ENCODE measurements at places on chromosomes 13 and 19.

DNA sequence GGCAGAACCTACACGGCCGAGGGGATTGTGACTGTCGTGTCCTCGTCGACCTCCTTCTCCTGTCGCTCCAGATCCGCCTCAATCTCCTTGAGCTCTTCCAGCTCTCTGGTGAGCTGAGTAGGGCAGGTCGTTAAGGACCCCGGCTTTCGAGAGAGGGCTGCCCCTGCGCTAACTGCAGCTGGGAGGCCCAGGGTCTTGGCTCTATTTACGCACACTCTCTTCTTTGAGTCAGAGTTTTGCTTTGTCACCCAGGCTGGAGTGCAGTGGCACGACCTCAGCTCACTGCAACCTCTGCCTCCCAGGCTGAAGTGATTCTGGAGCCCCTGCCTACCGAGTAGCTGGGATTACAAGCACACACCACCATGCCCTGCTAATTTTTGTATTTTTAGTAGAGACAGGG, 7.6 kb downstream of the SPC24 start:
- no peak for DNase-seq

DNA sequence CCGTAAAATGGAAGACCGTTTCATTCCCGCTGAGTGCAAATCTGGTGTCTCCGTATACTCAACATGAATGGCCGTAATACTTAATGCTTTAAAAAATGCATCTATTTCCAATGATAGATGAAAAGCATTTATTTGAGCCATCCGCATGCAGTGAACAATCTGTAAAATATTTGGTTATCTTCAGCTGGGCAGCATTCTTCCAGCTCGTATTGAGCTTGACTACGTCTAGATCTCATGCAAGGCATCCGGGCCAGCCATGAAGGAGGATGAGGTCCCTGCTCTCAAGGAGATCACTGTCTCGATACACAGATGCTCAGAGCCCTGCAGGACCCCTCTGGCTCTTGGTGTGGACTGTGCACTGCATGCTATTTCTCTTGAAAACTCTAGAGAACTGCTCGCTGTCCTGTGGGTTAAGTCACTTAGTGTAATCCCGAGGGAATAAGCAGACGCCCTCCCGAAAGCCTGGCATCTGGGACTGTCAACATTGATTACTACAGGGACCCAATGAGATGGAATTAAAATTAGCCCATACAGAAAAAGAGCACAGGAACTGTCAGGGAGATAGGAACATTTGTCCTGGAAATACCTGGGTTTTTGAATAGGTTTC, 112.4 kb upstream of the RNF113B start:
- DNase-seq = no peak

- DNase-seq = no peak
These were observed 173.4 kb upstream of the SGCG start for GRCh38 chr13:23007426-23007825.

DNA sequence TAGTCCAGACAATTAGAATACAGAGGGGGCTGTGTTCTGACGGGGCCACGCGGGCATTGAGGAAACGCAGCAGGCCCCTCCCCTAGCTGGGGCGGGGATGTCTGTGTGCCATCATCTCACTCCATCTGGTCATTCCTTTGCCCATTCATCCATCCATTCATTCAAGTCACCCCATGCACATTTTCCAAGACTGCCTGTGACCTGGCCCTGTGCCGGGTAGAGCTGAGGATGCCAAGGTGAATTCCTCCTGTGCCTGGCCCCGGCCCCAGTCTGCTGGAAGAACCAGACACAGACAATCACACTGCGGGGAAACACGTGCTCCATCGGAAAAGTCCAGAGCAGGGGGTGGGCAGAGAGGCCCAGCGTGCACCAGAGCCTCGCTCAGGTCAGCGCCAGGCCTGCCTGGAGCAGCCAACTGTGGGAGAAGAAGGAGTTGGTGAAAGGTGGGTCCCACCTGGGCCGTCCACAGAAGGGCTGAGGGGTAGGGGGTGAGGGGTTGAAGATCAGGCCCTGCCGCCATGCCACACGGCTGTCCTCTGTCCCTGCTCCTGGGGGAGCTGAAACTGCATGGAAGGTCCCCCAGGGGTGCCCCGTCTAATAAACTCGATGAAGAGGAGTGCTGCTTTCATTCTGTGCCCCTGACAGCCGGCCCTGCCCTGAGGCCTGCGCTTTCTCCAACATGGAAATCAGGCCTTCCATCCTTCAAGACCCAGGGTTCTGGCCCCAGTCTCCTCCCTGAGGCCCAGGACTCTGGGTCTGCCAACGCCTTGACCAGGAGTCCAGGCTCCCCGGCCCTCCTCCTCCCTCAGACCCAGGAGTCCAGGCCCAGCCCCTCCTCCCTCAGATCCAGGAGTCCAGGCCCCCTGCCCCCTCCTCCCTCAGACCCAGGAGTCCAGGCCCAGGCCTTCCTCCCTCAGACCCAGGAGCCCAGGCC, 1.6 kb upstream of the CACNG6 start:
- no peak for DNase-seq

GRCh38 chr13:91362908-91363307, 15.4 kb downstream of the MIR17HG start:
- DNase-seq = no peak

- no peak for DNase-seq
These were observed 11.1 kb upstream of the TDRD12 start for GRCh38 chr19:32708457-32708856.

DNA sequence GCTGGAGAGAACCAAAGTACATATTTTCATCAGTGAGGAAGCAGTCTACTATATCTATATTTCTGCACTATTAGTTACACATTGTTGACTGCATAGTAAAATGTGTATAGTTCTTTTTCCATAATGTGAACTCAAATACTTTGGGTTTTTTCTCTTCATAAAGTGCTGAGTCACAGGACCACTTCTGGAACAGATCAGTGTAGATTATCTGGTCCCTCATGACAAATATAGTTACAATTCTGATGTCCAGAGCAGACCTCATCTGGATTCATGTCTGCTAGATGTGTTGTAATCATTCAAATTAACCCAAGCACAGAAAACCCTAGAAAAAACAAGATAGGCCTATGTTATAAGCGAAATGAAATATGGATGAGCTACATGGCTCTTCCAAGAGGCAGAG, 171.4 kb downstream of the SUCLA2 start:
- no peak for DNase-seq

- DNase-seq = no peak
These were observed 330.4 kb upstream of the NBEA start for GRCh38 chr13:34611671-34612070.

DNA sequence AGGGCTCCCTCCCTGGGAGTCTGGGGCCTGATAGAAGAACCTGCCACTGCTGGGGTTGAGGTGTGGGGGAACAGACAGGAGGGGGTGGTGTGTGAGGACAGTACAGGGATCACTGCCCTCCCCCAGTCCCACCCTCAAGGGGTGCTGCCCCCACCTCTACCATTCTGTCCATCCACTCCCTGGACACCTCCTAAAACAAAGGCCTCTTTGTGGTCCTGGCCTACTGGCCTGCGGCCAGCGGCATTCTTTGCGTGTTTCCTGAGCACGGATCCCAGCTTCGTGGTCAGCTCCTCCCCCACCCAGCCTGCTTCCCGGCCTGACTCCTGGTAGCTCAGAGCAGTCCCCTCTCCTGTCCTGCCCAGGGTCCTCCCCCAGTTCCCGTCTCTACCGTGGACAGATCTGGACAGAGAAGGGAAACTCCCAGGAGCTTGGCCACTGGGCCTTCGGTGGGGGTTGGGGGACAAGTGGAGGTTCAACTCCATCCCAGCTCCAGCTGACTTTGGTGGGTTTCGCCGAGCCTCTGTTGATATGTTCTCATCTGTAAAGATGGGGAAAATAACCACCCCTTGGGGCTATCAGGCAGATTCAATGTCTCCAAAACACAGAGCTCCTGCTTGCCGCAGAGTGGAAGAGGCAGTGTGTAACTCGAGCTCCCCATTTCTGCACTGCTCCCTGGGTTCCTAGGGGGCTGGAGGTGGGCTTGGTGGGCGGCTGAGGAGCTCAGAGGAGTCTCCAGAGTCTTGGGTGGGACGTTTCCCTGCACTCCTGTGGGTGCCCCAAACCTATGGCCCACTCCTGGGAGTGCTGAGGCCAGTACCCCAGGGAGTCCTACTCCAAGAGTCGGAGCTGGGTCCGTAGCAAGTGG, 48.7 kb downstream of the LYL1 start:
- DNase-seq = no peak

- DNase-seq = no peak
These were observed 13.2 kb downstream of the JAK3 start for GRCh38 chr19:17834350-17835181.

- DNase-seq = no peak
These were observed 1032.2 kb upstream of the SLC10A2 start for GRCh38 chr13:104098421-104098820.

DNA sequence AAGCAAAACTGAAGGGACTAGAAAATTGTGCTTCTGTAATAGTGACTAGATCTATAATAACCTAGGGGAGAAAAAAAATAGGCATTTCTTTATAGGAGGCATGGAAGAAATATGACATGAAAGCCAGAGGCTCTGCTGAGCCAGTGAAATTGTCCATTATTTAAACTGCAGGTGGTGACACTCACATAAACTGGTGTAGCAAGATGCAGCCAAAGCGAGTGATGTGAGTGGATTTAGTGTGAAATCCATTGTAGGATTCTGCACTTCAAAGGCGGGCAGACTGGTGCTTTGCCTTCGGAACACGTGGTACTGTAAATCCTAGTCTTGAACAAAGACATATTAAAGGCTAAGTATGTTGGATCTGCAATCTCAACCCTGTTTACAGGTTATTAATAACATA, 361.9 kb downstream of the TBC1D4 start:
- no peak for DNase-seq

GRCh38 chr13:49608651-49609331, 19.5 kb upstream of the ARL11 start:
- DNase-seq = no peak

- DNase-seq = no peak
These were observed 6.6 kb downstream of the ZBTB7A start for GRCh38 chr19:4059891-4060620.

DNA sequence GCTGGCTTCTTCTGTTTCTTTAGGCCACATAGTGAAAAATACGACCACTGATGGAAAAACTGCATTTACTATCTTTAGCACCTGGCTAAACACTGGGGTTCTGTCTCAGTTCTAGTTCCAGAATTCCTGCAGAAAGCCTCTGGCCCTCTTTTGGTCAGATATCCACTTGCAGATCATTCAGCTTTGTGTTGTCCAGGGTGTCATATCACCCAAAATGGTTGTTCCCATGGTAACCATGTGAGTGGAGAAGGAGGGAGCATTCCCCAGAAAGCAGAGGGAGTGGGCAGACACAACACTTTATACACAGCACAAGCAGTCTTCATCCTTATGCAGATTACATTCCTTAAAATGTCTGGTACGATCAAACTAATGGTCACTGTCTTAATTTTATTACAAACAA, 73.5 kb downstream of the CAB39L start:
- DNase-seq = no peak

DNA sequence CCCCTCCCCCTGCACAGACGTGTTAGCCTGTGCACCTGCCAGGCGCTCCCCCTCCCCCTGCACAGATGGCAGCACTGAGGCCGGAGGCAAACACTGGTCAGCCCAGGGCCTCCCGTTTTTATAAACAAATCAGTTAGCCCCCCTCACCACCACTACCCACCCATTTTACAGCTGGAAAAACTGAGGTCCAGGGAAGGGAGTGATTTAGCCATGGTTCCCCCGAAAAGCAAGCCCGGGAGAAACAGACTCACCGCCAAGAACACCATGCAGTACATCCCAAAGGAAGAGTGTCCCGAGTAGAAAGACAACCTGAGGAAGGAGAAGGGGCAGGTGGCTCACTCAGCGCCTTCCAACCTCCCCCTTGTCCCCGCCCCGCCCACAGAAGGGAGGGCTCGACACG, 8.7 kb downstream of the PLPP2 start:
- no peak for DNase-seq

GRCh38 chr19:1450735-1451731, 1.1 kb downstream of the APC2 start:
- no peak for DNase-seq

DNA sequence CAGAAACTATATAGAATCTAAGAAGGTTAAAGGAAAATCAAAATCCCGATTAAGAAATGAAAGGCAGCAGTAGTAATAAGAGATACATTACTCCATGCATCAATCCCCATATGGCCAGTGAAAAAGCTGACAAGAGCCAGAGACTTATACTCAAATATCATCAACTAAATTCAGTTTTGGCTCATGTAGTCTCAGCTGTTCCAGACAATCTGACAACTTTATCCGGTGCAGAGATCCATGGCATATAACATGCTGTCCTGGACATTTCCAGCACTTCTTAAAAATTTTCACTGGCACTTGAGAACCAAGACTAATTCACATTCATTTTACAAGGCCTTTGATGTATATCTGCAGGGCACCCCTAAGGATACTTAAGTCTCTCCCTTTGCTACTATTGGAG, 255.7 kb upstream of the KLHL1 start:
- no peak for DNase-seq

- no peak for DNase-seq
These were observed 165.0 kb downstream of the USP12 start for GRCh38 chr13:27006519-27007161.

DNA sequence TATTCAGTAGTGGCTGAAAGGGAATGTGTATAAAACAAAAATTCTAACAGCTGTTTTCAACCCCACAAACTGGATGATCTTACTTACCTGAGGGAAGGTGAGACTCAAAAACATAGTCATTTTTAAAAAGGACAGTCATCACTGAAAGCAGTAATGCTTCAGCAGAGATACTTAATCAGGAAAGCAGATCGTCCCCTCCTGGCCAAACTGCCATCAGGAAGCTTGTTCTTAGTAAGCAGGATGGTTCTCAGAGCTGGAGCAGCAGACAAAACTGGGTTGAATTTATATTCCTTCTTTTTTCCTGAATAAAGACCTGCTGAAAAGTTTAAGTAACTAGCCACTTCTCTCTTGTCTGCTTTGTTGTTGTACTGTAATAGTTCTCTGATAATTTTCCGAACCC, 1156.5 kb downstream of the OLFM4 start:
- no peak for DNase-seq

DNA sequence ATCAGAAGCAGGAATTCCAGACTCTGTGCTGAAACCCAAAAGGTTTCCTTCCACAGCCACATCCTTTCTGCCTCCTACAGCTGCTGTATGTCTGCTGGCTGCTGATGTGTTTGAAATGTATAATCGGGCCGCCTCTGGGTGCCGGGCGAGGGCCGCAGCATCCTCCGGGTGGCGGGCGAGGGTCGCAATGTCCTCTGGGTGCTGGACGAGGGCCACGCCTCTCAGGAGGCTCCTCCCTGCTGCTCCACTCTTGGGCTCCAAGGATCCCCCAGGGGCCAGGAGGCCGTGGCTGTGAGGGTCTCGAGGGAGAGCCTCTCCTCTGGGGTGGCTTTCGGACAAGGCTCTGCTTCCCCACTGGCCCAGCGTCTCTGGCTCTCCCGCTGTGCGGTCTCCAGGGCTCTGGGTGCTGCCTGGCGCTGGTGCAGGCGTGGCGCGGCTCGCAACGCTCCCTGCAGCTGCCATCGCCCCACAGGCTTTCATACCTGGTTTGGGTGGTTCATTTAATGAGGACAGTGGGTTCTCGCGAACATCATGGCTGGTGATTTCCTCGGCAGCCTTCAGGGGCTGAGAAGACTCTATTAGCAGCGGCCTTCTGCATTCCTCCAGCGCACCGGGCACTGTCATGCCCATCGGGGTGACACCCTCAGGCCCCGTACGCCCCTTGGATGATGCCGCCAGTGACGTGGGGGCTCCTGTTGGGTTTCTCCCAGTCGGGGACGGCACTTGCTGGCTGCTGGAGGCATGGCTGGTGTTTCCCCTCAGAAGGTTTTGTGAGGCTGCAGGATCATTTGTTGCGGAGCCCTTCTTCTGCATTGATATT, 41.8 kb upstream of the GRTP1 start:
- DNase-seq = no peak

- no peak for DNase-seq
These were observed 15.0 kb upstream of the NAXD start for GRCh38 chr13:110600261-110600819.

Measured in GM19239 (cell line).